Panc1 (cell line): ENCODE measurements at places on chromosomes 3 and 15. TPM values are rescaled to one million over a fixed set of nuclear protein-coding genes. Genes with fewer than 3 reads are reported as not detected.

The GOLGA6L25 gene
- not detected for total RNA-seq

GRCh38 chr15:28110481-28110881 lies 11.4 kb upstream of the OCA2 start:
- DNase-seq = no peak

The SYNM gene
- 38.9 TPM for total RNA-seq

The HMCES gene
- total RNA-seq = 94.6 TPM

DNA sequence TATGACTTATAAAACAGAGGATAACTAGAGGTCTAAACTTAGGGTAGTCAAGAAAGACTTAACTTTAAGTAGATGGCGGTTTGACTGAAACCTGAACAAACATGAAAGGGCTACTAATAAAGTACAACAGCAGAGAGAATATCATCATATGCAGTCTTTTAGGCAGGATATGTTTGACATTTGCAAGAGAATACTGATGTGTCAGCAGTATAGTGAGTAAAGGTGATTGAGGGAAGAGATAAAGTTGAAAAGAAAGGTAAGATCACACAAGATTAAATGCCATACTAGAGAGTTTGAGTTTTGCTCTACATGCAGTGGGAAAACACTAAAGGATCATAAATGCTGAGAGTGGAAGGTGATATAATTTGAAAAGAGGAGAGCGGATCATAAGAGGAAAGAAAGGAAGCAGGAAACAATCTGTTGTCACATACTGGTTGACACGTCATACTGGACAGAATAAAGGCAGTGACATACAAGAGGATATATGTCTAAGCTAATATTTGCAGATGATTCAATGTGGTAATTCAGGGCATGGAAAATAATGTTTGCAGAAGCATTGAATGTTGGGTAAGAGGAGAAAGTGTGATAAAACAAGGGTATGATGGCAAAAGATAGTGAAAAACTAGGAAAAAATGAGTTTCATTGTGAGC lies 223.0 kb downstream of the EPHA6 start:
- DNase-seq = no peak

The NEDD4 gene
- total RNA-seq = 18.8 TPM

- DNase-seq = no peak
Observed at GRCh38 chr15:58616171-58616570, 133.3 kb downstream of the ADAM10 start.

DNA sequence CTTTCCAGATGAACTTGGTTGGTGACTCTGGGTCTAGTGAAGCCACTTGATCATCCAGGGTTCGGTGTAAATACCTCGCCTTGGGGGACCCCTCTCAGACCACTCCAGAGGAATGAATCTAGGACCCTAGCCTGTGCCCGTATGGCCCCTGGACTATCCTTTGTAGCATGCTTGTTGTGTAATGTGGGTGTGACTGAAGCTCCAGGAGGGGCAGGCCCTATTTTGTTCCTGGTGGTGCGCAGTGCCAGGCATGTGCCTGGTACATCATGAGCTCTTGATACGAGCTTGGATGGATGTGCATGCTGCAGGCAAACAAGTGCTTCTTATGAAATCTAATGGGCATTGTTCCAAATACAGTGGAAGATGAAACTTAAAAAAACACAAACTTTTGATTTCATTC lies 82.8 kb downstream of the EBLN2 start:
- no peak for DNase-seq

GRCh38 chr15:81185631-81186295 lies 10.9 kb upstream of the IL16 start:
- DNase-seq = no peak

DNA sequence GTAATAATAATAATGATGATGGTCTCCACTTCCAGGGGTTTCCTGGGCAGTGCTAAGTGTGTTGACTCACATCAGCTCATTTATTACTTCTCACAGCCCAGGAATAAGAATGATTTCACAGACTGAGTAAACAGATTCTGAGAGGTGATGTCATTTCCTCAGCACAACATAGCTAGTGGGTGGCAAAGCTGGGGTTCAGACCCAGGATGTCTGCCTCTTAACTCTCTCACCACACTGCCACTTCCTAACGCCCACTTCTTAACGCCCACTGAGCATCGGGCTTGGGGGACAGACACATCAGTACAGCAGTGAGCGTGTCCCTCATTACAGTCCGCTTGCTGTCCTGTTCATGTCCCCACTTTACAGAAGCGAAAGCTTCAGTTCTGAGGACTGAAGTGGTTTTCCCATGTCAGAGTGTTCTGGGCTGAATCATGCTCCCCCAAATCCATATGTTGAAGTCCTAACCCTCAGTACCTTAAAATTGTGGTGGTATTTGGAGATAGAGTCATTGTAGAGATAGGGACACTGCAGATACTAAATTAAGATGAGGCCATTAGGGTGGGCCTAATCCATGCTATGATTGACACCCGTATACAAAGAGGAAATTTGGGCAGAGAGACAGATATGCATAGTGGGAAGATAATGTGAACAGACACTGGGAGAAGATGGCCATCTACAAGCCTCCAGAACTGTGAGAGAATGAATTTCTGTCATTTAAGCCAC lies 68.0 kb downstream of the ATP2B2 start:
- DNase-seq = no peak

- no peak for DNase-seq
Observed at GRCh38 chr3:111568355-111568754, 26.4 kb downstream of the CD96 start.

GRCh38 chr3:63724987-63725386 lies 72.5 kb downstream of the SNTN start:
- no peak for DNase-seq

DNA sequence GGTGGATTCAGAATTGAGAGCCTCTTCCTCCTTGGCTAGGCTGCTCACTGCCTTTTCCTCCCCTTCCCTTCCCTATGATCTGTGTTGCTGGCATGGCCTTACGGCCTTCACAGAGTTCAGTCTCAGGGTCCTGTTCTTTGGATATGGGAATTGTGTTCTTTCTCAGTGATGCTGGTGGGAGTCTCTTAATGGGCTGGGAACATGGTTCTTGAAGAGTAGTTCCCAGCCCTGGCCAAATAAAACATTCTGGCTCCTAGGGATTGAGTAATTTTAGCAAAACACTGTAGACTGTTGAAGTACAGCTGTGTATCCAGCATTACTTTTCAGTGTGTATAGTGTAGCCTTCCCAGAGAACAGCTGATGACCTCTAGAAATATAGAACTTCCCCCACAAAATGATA lies 22.6 kb upstream of the FILIP1L start:
- DNase-seq = no peak

- peak; percentile 13 for DNase-seq
Observed at GRCh38 chr3:53804697-53805462, 41.3 kb downstream of the CHDH start.

- no peak for DNase-seq
Observed at GRCh38 chr3:37741644-37742043, 120.0 kb upstream of the CTDSPL start.

GRCh38 chr3:169667166-169668071 lies 3.9 kb upstream of the MECOM start:
- DNase-seq = no peak

GRCh38 chr15:77002954-77003912 lies 8.3 kb downstream of the PSTPIP1 start:
- no peak for DNase-seq

- DNase-seq = no peak
Observed at GRCh38 chr15:71596672-71597071, 213.7 kb upstream of the NR2E3 start.

GRCh38 chr3:194395778-194396538 lies 3.1 kb downstream of the GP5 start:
- no peak for DNase-seq

DNA sequence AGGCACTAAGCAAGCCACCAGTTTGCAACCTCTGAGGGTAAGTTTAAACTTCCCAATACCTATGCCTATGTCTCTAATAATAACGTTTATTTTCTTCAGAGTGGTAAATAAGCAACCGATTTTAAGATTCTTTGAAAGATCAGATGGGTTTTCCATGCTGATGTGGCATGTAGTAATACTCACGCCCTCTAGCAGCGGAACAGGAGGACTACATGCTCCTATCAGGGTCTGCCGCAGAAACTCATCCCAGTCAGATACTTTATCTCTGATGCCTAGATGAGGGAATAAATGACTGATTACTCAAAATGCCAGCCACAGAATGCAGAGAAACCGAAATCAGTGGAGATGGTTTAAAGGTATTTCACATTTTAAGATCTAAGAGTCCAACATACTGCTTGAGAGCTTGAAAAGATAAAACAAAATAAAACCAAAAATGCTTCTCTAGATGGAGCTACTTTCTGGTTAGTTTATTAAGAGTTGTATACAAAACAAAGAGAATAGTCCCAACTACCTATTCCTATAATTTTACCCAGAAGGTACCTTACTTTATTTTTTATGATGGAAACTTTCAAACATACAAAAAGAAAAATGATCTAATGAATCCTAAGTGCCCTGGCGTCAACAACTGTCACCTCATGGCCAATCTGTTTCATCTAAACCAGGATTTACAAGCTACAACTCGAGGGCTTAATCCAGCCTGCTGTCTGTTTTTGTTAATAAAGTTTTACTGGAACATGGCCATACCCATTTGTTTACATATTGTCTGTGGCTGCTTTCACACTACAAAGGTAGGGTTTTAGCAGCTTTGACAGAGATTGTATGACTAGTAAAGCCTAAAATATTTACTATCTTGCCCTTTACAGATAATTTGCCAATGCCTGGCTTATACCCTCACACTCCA lies 37.5 kb upstream of the STIMATE start:
- peak; percentile 24 for DNase-seq

The CATSPER2 gene
- total RNA-seq = 3.5 TPM

- no peak for DNase-seq
Observed at GRCh38 chr15:88537591-88538317, 8.7 kb downstream of the DET1 start.

GRCh38 chr3:160616311-160616710 lies 50.9 kb upstream of the KPNA4 start:
- DNase-seq = no peak

The PSTPIP1 gene
- total RNA-seq = 0.46 TPM

The SEC11A gene
- 164 TPM for total RNA-seq

GRCh38 chr3:78751266-78751665 lies 1016.5 kb downstream of the ROBO1 start:
- no peak for DNase-seq

The DPPA2 gene
- not detected for total RNA-seq

DNA sequence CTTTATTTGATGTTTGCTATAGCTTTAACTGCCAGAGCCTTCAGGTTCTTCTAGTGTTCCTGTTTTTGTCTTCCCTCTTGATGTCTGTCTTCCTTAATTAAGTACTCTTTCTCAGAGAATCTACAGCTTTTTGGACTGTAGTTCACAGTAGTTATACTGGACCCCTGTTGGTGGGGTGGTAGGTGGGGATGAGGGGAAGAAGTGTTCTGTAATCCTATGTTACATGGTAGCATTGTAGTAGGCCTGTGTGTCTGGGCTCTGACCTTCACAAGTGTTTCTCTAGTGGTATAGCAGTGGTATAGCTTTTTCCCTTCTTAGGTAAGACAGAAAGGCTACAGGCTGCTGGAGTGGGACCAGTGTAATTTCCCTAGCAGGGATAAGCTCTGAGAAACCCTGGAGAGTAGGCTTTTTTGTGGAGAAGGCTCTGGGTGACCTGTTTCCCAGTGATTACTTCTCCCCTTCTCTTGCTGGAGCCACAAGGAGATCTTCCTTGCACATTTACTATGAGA lies 59.6 kb downstream of the CHRNA7 start:
- no peak for DNase-seq

DNA sequence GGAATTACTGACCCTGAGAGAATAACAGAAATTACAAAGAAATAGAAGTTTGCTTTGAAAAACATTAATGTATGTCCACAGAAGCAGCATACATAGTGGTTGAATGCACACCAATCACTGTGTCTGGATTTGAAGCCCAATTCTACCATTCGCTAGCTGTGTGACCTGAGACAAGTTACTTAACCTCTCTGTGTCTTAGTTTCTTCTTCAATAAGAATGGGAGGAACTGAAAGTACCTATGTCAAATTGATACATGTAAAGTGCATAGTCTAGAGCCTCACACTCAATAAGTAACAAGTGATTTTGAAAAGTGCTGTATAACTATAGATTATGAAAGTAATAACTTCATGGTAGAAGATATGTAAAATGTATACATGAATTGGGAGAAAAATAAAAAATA lies 457.8 kb downstream of the FOXP1 start:
- DNase-seq = no peak

- no peak for DNase-seq
Observed at GRCh38 chr15:65412556-65412955, 10.2 kb downstream of the IGDCC4 start.

DNA sequence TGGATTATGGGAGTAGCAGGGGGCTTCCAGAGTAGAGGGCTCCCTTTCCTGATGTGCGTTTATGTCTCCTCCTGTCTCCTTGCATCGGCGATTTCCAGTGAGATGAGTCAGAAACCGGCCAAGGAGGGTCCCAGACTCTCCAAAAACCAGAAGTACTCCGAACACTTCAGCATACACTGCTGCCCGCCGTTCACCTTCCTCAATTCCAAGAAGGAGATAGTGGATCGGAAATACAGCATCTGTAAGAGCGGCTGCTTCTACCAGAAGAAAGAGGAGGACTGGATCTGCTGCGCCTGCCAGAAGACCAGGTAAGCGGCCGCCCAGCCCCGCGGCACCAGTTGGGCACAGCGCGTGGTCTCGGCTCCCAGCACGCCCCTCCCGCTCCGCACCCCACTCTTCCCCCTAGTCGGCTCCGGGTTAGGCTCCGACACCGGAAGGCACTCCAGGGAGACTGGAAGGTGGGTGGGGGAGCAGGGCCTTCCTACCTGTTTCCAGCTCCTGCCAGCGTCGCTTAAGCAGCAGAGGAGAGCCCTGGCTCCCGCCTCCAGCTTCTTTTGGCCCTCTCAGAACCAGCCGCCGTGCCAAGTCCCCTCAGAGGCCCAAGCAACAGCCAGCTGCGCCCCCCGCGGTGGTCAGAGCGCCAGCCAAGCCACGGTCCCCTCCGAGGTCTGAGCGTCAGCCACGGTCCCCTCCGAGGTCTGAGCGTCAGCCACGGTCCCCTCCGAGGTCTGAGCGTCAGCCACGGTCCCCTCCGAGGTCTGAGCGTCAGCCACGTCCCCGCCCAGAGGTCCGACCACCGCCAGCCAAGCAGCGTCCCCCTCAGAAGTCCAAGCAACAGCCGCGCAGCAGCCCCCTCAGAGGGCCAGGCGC lies 34.7 kb downstream of the MOBP start:
- DNase-seq = no peak

GRCh38 chr3:187061748-187062147 lies 77.5 kb downstream of the RPL39L start:
- no peak for DNase-seq

The CNOT10 gene
- total RNA-seq = 26.1 TPM
